ENCODE measurements at places on chromosomes 4 and X.

- no peak for DNase-seq
Measured at GRCh38 chr4:654871-655463, 19.1 kb downstream of the ATP5ME start.

GRCh38 chr4:22745234-22745633 lies 52.5 kb downstream of the GBA3 start:
- no peak for DNase-seq

DNA sequence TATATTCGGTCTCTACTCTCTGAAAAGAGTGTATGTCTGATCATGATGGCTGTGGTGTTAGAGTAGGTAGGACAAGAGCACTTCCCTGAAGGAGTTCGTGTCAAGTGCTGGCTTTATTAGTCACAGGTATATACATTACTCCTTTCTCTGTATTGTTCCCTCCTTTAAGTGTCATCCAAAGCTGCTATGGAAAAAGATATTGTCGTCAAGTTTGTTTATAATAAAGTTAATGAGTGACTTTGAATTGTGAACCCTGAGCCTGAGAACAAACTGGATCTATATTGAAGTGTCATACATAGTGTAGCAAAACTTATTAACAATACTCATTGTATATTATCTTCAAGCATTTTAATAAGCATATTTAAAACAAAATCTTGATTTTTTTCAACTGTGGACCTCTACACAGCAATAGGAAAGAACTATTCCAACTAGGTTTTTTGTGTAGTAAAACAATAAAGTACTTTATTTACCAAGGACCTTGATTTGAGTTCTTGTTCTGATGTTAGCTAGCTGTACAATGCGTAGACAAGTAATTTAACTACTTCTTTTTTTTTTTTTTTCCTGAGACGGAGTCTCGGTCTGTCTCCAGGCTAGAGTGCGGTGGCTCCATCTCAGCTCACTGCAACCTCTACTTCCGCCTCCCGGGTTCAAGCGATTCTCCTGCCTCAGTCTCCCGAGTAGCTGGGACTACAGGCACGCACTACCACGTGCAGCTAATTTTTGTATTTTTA lies 177.7 kb downstream of the RAPGEF2 start:
- DNase-seq: no peak

DNA sequence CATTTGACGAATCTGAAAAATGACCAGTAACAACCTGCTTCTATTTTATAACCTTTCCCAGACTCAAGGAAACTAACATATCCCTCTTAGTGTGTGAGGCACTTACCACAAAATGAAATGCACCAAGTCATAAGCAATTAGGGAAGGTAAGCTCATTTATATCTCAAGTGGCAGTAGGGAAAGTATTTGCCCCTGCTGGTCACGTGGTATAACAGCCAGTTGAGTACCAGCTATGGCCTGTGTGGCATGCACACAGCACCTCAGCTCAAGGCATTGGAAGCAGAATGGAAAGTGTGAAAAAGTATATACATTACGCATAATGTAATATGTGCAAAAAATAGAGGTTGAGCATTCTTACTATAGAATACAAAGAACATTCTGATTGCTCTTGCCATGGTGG lies 178.3 kb upstream of the GYPA start:
- no peak for DNase-seq

DNA sequence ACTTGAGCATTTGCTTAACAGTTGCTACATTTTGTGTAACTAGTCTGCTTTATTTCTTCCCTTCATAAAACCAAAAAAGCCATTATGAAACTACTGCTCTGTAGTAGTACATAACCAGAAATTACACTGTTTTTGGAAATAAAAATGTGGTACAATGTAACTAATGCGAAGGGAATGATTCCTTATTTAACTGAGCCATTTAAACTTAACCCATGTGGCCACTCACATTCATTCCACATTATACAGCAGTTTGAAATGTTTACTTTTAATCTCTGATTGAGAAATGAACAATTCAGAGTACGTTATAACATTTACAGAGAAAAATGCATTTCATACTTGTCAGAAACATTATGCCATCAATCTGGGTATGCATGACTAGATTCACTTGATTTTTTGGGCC lies 94.2 kb downstream of the NYX start:
- DNase-seq: no peak

DNA sequence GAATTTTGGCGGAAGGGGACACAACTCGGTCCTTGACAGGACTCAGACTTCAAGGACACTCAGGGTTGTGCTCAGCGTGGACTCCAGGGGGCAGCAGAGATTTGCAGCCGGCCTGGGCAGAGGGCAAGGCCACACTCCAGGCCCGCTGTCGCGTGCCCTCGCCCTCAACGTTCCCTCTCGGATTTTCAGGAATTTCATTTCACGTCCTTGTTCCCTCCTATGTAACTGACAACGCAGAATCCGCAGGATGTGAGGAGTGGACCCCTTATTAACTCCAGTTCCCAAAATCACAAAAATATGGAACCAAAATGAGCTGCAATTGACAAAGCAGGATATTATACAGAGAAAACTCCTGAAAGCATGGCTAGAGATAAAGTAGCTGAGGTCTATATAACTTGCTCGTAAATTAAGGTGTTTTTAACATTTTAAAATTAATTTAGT lies 21.0 kb upstream of the DCTD start:
- DNase-seq: peak; percentile 73

Data from activated CD4-positive, alpha-beta T cell treated with anti-CD3 and anti-CD28 coated beads, Interleukin-10, Interleukin-2, amounts not matched to agents 100 ng/mL and 50 ng/mL, durations not matched to agents 16 hours and 8 hours (primary cell).